ENCODE measurements at places on chromosomes 4 and X.

DNA sequence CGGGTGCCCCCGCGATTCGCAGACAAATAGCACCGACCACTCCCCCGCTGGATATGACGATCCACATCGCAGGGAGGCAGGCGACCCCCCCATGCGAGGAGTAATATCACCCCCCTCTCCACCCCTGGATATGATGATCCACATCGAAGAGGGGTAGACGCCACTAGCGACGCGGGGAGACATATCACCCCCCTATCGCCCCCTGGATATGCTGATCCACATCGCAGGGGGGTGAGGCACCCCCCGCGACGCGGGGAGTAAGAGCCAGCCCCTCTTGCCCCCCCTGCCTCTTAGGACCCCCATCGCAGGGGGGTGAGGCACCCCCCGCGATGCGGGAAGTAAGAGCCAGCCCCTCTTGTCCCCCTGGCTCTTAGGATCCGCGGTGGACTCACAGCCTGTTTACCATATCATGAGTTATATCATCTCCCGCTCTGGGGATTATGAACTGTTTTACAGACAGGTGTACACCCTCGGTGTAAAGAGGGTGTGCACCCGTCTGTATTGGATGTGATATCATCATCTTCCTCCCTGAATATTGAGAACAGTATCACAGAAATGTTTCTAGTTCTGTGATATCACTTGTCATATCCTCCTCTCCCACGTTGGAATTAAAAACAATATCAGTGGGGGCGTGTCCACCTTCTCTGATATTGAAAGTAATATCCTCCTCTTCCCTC, 22.7 kb upstream of the DRD5 start:
- no peak for DNase-seq

- no peak for DNase-seq
Observed at GRCh38 chrX:44227991-44228390, 115.5 kb downstream of the EFHC2 start.

GRCh38 chrX:118329175-118329574, 16.7 kb upstream of the WDR44 start:
- DNase-seq, result no peak

DNA sequence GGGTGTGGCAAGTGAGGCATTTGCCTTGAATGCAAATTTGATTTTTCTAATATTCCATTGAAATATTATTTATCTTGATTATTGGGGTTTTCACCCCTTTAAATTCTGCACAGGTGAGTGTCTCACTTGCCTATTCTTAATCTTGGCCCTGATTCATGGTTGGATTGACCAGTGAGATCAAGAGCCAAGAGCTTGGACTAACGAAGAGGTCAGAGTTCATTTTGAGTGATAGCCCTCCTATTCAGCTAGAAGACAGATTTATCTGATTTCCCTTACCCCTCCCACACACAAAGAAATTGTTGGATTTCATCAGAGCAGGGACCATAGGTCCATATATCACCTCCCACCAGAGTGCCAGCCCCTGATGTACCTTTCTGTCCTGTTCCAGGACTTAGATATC, 11.6 kb upstream of the ACOT9 start:
- no peak for DNase-seq

DNA sequence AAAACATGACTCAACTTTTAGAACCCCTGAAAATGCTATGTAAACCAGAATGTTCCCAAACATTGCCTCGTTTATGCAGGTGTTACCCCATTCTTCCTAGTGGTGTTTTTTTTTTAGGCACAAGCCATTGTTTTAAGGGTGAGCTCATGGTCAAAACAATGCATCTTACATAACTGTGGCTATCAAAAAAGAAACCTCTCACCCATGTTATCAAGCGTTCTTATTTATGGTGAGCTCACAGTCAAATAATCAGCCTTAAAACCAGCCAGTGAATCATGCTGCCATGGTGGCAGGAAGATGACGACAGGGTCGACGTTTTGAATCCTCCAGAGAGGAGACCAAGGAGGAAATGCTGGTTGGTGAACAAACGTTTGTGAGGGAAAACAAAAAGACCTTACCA, 195.2 kb downstream of the KDR start:
- no peak for DNase-seq

- no peak for DNase-seq
Observed at GRCh38 chr4:75232546-75232945, 281.7 kb downstream of the RCHY1 start.

GRCh38 chrX:31333165-31333831, 261.5 kb upstream of the FTHL17 start:
- DNase-seq, result no peak

- no peak for DNase-seq
Observed at GRCh38 chr4:31124008-31124585, 403.9 kb downstream of the PCDH7 start.

GRCh38 chrX:115357326-115358120, 68.0 kb downstream of the LUZP4 start:
- DNase-seq, result no peak

- DNase-seq, result no peak
Observed at GRCh38 chrX:96770315-96770714, 85.7 kb downstream of the DIAPH2 start.

- DNase-seq, result no peak
Observed at GRCh38 chr4:114866901-114867670, 246.3 kb downstream of the NDST4 start.

- DNase-seq, result no peak
Observed at GRCh38 chr4:7160951-7161440, 31.3 kb upstream of the SORCS2 start.

DNA sequence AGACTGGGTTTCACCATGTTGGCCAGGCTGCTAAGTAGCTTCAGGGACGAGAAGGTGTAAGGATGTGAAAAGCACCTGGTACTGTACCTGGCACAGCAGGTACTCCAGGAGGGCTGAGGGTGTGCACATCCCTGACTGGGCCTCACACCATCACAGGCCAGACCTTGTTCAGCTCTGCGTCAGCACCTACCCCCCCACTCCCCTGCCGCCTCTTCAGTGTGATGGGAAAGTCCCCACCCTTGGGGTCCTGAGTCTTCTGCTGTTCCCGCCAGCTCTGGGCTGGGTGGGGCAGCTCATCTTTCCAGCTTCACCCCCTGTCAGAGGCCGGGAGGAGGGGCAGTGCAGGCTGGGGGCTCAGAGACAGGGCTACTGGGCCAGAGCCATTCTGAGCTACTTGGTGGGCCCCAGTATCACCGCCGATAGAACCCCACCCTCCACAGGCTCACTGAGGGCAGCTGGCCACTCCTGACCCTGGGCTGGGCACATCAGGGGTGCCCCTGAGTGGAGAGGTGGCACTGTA, 6.7 kb upstream of the SH3BP2 start:
- peak; percentile 43 for DNase-seq

GRCh38 chr4:114752391-114753165, 154.0 kb downstream of the UGT8 start:
- no peak for DNase-seq

DNA sequence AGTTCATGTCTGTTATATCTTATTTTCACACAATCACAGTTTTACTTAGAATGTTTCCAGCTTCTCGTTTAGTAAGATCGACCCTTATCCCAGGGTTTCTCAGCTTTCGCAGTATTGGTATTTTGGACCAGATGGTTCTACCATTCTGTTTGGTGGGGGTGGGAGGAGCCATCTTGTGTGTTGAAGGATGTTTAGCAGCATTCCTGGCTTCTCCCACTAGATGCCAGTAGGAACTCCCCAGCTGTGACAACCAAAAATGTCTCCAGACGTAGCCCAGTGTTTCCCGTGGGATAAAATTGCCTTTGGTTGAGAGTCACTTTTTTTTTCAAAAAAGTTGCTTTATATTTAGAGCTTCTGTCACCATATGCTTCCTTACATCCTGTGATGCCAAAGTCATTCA, 90.9 kb upstream of the TLR2 start:
- DNase-seq, result no peak

DNA sequence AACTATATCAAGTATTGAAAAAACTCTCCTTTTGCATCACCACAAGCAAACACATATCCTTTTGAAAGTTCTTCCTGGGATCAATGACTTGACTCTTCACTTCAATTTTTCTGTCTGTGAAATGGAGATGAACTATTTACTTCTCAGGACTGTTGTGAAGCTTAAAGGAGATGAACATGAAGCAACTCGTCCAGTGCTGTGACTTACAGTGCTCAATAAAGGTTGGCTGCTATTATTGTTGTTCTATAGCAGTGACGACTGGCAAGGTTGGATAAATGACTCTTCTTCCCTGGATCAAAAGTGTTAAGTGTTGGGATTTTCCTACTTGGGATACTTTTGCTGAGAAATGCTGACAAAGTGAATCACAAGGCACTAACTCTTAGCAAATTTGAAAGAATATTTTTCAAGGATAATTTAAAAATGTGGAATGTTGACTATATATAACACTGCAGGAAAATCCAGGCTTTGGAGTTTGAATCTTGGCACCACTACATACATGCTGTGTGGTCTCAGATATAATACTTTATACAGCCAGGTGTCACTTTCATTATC, 13.7 kb downstream of the FRAS1 start:
- DNase-seq, result no peak

DNA sequence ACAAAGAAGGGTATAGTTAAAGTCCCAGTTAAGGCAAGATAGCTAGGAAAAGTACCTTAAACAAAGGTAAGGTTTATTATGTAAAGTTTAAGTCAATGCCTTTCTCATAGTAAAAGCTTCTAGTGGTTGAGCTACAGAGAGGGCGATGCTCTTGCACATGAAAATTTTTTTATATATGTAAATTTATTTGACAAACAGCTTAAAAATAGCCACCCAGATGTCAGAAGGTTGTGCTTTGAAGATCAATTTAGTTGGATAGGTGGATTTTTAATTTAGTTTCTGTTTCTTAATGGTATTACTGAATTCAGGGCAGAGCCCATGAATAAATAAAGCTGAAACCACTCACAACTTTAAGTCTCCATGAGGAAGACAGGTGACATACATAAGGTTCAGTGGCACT, 29.4 kb upstream of the PPP1R2C start:
- DNase-seq, result no peak

DNA sequence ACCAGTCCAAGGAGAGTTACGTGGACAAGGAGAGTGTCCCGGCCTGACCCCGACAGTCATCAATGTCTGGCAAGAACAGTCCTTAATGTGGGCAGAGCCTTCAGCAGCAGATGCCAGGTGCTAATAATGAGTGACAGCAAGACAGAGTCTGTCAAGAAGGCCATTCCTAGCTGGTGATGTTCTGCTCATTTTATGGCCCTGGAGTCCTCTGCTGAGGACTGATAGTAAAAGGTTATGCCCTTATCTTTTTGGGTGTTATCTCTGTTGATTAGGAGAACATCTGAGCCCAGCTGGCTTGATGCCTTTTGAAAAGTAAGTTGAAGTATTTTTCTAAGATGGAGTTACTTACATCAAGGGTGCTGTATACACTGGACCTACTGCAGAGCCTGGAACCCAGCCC, 67.3 kb downstream of the SLC34A2 start:
- no peak for DNase-seq

DNA sequence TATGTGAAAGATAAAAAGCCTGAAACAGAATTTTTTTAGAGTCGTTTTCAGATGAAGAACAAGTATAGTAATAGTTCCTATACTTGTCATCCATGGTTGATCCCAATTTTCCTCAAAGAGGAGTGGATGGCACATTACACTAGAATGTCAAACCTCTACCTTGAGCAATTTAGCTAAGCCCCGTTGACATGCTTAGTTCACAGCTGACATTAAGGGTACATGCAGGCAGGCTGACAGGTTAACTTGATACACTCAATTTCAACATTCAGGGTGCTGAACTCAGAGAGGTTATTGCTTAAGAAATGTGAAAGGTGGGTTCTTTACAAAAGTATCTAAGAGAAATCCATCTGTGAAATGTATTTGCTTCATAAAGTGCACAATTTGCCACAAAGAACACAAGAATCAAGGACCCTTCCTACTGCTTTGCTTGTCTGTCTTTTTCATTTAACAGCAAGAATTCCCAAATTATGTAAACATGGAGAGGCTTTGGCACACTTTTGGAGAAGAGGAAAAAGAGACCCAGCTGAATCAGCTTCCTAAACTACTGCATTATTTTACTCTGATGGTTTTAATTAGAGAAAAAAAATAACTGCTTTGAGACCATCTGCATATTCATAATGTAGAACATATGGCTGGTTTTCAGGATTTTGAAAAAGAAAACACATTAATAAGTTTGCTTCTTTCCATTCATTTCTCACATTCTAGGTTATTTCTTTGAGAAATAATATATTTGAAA, 122.5 kb upstream of the DDIT4L start:
- DNase-seq, result no peak

DNA sequence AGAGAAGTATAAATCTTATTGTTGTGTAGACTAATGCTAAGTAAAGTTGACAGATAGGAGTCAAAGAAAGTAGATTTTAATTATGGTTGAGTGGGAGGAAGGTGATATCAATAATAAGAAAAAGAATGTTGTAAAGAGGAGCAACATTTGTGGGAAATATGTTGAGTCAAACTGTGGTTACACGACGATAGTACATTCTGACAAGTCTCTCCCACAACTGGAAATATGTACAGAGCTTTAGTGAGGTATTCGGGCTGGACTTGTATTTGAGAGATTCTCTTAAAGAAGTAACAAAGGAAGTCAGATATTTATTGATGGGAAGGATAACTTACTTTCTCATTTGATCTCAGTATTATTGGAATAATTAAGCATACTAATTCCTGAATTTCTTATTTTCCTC, 525.3 kb upstream of the MAGEB2 start:
- no peak for DNase-seq

- DNase-seq, result no peak
Observed at GRCh38 chr4:81769244-81769643, 297.5 kb upstream of the RASGEF1B start.

DNA sequence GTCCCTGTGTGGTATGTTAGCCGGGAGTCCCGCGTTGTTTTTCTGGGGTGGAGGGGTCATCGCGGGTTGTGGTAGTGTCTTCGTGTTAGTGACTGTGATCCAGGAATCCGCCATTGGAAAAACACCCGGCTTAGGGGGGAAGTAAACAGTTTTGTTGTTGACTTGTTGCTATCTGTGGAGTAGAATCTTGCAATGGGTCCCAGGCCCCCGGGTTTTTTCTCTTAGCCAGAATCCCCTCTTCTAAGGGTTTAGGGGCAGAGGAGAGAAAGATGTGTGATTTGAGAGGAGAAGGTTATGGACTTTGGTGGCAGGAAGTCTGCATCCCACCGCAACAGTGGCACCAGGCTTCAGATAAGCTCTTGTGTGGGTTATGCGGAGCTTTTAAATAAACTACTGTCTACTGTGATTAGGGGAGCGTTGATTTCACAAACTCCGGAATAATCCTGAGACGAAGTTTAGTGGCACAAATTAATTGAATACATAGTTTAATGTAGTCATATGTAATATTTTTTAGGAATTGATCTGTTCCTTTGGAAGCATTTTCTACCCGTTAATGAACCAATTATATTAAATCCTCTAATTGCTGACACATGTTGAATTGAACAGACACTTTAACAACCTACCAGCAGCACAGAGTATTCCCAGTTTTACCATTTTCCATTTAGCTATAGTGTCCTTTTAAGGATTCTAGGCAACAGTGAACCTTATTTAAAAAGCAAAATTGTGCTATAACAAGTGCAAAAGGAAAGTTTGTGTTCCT, 1.4 kb downstream of the DDX3X start:
- DNase-seq, result no peak

Measured in effector memory CD4-positive, alpha-beta T cell (primary cell).